Right ventricle myocardium superior (tissue), 1 donor: ENCODE measurements at places on chromosomes 7 and 10.

DNA sequence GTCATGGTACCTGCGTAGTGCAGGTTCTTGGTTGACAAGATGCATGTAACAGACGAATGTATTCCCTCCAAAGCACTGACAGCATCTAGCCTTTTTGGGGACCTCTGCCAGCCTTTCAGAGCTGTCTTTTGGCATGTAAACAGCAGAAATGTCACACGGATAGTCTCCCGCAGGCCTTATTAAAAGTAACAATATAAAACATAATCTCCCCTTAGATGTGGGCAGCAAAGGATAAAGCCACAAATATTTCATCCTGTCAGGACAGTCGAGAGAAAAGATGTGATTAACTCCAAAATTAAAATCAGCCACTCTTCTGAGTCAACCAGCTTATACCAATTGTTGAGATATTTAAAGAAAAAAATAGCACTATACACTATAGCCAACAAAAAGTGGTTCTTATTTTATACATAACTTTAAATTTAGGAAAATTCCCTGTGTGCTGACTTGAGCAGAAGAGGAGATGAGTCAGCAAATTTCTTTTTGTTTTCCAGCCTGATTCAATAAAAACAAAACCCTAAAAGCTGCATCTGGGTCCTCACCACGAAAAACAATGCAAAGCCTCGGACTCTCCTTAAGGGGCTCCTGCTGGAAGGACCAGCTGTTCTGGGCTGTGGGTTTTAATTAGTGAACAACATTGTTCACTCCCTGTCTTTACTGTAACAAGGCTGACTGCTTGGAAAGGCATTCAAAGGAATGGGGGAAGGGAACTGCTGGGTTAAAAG is 240.2 kb downstream of the ADAM12 start:
- DNase-seq: no peak

DNA sequence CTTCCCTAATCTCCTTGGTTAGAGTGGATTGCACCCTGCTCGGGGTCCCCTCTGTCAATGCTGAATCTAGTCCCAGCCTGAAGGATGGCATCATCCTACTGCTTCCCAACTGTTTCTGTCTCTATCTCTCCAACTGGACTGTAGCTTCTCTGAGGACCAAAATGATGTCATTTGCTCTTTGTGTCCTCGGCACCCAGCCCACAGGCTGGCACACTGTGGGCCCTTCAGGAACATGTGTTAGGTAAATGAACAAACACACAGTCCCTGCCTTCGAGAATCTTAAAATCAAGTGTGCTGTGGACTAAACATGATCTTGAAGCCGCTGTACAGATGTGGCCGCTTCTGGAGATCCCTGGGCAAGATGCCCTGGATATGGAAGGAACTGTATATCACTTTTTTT is 5.0 kb upstream of the CDH23 start:
- no peak for DNase-seq

- DNase-seq: no peak
Observed at GRCh38 chr10:103752680-103753248, 102.6 kb downstream of the SH3PXD2A start.

DNA sequence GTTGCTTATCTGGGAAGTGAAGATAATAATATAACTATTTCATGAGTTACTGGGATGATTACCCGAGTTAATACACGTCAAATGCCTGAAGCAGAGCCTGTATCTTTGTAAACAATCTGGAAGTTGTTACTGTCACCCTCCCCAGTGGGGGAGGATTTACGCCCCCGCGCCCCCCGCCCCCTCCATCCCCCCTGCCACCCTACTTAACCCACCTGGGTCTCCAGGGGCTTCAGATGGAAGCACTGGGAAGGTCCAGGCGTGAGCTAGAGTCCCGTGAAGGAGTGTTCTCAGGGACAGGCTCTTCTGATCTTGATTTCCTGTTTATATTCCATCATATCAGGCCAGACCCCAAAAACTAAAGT is 691 bp upstream of the PPA1 start:
- no peak for DNase-seq
